Stimulated activated CD4-positive, alpha-beta T cell treated with anti-CD3 and anti-CD28 coated beads, Interleukin-1b, Interleukin-23, amount 100 ng/mL, for 1 hour (primary cell): ENCODE measurements at places on chromosomes 13 and 19.

DNA sequence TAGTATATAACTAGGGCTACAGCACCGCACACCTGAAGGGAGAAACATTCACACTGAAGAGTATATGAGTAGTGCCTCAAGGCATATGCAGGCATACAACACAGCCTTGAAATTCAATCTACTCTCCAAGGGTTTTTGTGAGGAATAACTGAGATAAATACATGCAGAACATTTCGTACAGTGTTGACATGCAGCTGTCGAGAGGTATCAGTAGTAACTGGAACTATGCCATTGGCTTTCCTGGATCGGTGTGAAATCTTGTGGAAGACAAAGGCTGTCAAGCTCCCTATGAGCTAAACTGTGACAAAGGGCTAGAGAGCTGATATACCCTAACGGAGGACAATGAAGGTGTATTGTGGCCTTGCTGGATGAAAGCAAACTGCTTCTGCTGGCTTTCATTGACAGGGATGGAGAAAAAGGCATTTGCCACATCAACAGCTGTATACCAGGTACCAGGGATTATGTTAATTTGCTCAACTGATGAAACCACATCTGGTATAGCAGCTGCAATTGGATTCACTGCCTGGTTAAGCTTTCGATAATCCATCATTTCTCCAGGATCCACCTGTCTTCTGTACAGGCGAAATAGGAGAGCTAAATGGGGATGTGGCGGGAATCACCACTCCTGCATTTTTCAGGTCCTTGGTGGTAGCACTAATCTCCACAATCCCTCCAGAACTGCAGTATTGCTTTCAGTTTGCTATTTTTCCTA lies 16.3 kb downstream of the MTRF1 start:
- DNase-seq = no peak

DNA sequence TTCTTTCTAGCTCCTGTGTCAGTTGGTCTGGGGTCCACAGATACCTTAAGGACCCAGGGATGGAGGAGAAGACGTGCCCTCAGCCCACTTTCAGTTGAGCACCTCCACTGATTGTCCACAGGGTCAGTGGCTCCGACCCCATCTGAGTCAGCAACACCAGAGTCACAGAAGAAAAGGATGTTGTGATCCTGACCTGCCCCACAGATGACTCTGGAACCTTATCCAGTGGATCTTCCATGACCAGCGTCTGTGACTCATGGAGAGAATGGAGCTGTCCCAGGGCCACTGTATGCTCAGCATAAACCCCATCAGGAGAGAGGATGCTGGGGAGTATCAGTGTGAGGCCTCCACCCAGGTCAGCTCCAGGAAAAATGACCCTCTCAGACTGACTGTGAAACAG lies 22.0 kb downstream of the CEACAM4 start:
- DNase-seq = no peak

DNA sequence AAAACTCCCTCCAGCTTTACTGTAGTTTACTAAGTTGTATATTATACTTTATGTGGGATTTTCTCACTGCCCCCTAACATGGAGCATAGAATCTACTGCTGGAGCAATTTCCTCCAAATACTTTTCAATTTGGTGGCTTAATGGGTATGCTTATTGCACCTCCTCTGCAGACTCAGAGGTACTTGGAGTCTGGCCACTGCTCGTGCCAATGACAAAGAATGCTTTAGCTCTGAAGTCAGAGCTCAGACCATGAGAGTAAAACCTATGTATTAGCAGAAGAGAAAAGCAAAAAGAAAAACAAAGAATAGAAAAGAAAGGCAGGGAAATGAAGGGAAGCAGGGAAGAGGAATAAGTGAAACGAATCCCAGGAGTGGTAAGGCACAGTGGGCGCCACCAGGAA lies 71.9 kb downstream of the SUCLA2 start:
- DNase-seq = no peak

DNA sequence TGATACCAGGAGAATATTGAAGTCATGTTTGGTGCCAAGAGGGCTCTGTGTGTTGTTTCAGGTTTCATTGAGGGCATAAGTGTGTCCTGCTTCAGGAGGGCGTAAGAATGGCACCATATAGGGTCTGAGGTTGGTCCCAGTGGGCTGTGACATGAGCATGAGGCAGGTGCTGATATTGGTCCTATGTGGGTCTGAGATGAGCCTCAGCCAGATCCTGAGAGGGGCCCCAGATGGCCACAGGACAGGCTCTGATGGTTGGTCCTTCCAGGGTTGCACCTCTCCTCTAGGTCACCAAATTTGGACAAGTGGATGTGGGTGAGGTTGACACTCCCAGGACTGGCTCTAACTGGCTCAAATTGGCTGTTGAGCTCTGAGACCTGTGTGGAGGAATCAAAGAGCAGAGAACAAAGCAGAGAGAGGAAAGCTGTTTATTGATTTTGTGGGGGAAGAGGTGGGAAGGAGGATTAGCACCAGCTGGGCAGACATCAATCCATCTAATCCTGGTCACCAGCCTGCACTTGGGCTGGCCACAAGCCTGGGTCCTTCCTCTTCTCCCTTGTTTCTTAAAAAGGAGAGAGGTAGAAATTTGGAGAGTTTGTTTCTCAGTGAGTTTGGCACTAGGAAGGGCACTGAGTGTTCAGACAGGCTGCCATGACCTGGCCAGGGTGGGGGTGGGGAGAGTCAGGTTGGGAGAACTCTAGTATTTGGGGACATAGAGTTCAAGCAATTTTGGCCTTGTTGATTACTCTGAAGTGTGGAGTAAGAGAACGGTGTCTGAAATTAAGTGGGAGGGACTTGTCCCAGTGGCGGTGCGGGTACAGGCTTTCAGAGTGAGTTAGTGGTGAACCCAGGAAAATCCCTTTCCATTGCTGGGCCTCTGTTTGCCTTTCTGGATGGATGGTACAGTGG lies 38.7 kb downstream of the CYP2B6 start:
- DNase-seq = no peak

GRCh38 chr19:35267353-35267817 lies 1.4 kb upstream of the USF2 start:
- peak; percentile 28 for DNase-seq

GRCh38 chr13:33286128-33286527 lies 573 bp upstream of the STARD13 start:
- no peak for DNase-seq

DNA sequence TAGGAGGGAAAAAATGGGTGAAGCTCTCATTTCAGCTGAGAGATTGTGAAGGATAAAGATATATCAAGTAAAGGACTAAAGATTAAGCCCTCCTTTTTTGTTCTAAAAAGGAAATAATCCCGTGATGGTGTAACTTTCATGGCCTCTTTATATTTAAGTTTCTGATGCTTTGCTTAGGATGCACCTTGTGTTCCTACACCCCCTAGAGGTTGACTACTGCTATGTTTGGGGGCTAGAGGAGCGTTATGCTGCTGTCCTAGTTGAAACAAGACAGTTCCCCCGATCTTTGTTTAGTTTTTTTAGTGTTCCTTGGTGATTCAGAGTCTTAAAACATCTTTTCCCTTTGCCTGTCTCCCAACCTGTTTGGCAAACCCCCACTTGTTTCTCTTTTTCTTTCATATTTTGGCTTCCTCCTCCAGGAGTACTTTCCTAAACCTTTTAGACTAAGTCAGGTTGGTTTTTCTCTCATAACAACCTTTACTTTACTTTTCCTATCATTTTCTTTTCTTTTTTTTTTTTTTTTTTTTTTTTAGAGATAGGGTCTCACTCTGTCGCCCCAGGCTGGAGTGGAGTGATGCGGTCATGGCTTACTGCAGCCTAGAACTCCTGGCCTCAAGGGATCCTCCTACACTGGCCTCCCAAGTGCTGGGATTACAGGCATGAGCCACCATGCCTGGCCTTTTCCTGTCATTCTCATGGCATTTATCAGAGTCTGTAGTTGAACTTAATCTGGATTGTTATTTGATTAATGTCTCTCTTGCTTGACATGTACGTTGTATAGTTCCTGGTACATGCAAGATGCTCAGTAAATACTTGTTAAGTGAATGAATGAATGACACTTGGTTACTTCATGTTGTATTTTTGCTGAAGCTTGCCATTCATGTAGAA lies 2.8 kb downstream of the UBA2 start:
- peak; percentile 3 for DNase-seq

GRCh38 chr19:41746593-41747227 lies 8.6 kb upstream of the CEACAM6 start:
- DNase-seq = peak; percentile 15

GRCh38 chr19:13946414-13946813 lies 5.9 kb upstream of the DCAF15 start:
- DNase-seq = no peak

DNA sequence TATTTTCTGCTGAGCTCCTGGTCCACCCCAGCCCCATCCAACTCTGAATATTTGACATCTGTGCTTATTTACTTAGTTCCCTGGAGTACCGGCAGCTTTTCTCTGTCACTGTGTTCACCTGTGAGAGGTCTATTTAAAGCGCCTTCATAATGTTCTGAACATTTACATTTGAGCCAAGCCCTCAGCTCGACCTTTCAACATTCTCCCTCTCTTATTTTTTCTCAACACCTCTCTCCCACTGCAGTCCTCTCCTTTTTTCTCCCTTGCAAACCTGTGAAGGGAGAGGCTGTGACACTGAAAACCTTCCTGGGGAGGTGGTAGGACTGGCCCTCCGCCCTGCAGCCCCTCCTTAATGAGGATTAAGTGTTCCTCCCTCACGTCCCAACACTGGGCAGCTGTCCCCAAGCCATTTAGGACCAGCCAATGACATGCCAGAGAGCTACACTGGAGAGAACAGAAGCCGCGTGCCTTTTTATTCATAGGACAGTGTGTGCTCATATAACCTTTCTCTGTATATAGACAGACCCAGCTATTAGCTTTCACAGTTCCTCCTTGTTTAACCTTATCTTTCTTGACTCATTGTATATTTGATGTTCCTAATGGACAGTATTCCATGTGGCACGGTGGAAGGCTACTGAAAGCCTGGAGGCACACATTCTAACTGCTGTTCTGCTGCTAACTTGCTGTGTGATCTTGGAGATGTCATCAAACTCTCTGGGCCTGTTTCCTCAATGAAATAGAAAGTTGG lies 134.8 kb downstream of the NUFIP1 start:
- no peak for DNase-seq

GRCh38 chr19:16830679-16831078 lies 1.5 kb downstream of the SIN3B start:
- DNase-seq = no peak

DNA sequence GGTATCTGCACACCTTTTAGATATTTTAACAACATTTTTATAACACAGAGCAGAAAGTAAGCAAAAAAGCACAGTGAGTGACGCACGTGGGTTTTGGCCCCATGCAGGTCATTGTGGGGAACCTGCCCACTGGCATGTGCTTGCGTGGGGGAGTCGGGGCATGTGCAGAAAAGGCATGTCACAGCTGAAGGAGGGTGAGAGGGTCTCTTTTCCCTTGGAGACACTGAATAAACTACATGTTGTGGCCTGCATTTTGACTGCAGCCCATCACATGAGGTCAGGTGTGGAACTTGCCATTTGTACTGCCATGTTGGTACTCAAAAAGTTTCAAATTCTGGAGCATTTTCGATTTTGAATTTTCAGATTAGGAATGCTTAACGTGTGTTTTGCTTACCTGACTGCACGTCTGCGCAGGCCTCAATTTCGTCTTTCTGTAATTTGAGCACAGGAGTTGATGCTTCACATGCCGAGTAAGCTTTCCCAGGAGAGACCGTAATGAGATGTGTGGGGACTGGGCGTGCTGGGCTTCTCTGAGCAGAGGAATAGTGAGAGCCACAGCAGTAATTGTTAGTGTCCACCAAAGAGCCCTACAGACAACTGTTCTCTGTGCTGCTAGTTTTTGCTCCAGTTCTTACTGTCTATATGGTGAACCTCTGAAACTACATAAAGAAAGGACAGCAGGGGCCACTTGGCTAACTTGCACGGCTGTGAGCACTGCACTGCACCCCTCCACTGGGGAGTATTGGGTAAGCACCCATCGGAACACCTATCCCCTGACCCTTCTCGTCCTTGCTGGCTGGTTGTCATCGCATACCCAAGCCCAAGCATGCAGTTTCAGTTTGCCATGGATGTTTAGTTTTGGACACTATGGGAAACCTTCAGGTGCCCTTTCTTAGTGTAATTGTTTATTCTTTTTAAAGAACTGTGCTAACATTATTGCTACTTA lies 72.9 kb upstream of the GPR183 start:
- no peak for DNase-seq

DNA sequence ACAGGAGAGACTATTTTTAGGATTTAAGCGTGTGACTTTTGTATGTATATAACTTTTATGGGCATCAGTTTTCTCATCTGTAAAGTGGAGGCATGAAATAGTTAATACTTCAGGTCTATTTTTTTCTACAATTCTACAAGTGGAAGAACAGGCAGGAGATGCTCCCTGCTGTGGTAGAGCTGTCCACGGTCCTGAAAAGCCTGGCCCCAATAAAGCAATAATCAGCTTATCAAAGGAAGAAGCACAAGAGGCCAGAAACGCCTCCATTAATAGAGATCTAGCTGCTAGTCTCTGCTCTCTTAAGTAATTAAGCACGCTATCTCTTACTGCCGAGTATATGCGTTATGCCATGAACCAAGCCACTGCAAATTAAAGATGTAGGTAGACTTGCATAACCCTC lies 28.0 kb upstream of the WASF3 start:
- DNase-seq = no peak

DNA sequence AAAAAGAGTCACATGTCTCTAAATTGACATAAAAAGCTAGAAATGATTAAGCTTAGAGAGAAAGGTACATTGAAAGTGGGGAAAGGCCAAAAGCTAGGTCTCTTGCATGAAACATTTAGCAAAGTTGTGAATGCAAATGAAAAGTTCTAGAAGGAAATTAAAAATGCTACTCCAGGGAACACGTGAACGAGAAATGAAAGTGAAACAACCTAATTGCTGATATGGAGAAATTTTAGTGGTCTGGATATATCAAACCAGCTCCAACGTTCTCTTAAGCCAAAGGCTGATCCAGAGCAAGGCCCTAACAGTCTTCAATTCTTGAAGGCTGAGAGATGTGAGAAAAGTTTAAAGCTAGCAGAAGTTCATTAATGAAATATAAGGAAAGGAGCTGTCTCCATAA lies 419.8 kb downstream of the SLITRK6 start:
- no peak for DNase-seq

DNA sequence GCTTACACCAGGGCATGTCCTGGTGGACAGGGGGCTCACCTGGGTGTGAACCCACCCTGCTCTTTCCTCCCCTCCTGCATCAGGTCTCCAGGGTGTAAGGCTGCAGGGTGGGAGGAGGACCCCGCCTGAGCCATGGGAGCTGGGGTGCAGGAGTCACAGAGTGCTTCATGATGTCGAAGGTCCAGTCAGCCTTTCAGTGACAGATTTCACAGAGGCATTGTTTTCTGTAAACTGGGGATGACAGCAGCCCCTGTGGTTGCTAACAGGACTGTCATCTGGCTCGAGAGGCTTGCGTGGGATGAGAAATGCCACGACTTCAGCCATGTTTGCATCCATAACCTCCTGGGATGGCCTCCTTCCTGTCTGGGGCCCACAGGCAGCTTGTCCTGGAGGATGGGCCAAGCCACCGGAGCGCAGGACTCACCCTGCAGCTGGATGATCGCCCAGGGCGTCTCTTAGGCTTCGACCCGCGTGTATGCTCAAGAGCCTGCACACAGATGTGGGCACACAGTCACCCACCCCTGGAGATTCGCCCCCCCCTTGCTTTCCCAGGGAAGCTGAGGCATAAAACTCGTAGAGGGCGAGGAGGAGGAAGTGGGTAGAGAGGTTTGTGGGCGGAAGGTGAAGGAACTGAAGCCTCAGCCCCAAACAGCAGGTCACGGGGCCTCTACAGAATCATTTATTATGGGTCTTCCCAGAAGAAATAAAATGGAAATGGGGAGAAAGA lies 4.9 kb downstream of the NANOS3 start:
- DNase-seq = no peak
